Left lung (tissue), 14 donors: ENCODE measurements at places on chromosomes 11 and 22. TPM values are rescaled to one million over a fixed set of nuclear protein-coding genes. Genes with fewer than 3 reads are reported as not detected.

DNA sequence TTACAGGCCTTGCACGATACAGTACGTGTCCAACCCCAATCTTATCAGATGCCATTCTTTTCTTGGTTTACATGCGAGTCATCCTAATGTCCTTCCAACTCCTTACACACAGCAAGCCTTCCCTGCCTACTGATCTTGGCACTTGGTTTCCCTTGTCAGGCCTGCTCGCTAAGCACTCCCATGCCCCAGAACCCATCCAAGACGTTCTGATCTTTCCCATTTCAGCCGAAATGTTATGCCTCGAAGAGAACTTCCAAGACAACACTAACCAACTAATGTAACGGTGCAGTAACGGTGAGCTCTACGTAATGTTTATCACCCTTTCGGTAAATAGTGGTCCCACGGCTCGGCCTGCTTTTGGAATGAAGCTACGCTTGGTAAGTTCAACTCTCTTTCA lies 521 bp downstream of the PES1 start:
- no peak for DNase-seq

The SMC1B gene
- total RNA-seq: 0.10 TPM

DNA sequence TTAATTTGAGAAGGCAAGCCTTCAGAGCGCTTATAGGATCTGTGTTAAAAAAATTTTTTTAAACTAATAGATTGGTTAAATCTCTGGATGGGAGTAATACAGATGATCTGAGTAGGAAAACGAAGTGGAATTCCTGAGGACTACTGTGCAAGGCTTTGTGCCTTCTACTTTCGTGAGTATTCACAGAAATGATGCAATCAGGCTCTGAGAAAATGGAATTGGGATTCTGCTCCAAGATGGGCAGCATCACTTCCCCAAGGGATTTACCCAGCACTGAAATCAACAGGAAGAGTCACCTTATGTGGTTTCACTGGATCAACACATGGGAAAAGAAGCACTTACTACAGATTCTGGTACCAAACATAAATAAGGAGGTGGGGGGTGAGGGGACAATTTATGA lies 12.5 kb downstream of the KMT5B start:
- DNase-seq: no peak

DNA sequence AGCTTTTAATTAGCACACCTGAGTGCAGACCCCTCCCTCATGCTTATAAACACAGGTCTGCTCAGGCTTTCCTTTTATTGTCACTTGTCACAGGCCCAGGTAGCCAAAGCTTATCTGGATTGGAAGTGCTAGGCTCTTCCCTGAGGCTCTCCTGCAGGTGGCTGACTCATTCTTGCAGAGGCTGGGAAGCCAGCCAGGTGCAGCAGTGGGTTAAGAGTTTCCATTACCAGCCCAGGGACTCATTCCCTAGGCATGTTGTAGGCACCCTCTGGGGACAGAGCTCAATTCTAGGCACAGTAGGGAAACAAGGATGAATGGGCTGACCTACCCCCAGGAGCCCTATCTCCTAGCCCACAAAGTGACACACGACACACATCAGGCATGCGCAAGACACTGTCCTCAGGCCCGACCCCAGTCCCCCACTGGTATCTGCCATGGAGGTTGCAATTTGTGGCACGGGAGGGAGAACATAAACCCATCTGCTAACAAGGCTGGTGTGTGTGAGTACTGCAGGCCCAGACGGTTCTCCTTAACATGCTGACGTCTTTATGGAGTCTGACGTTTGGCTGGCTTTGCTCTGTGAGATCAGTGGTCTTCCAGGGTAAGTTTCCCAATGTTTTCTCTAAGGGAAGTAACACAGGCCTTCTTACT lies 94.2 kb downstream of the ABTB2 start:
- no peak for DNase-seq

DNA sequence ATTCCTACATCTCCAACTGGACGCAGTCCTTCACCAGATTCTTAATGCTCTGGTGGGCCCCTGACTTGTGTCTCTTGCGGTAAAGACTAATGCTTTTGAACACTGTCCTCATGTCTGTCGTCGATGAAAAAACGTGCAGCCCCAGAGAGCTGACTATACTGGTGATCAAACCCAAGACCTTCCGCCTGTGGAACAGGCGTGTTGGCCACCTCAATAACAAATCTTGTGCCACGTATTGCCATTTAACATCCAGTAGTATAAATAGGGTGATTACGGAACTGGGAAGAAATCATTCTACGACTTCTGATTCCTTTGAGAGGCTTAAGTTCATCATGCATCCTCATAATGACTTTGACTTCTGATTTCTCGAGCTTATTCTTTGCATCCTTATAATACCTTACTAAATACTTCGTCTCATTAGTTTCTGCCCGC lies 45.6 kb downstream of the OR4D9 start:
- DNase-seq: no peak

The SHANK2 gene
- total RNA-seq: 33.2 TPM

The MFRP gene
- total RNA-seq: not detected

DNA sequence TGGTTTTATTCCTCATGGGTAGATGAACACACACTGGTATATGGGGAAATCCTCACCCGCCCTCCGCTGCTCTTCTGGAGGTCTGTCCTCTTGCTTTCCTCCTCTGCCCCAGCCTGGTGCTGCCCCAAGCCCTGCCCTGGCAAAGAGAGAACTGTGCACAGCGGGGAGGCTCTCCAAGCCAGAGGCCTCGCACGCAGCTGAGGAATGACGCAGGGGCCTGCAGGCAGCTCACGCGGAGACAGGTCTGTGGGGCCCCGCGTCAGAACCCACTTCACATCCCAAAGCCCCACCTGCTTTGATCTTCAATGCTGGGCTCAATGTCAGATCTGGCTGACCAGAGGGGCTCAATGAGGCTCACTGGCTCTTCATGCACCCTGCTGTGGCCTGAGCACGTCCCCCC lies 10.0 kb downstream of the GATD1 start:
- DNase-seq: no peak

The PYGM gene
- total RNA-seq: 1.3 TPM

DNA sequence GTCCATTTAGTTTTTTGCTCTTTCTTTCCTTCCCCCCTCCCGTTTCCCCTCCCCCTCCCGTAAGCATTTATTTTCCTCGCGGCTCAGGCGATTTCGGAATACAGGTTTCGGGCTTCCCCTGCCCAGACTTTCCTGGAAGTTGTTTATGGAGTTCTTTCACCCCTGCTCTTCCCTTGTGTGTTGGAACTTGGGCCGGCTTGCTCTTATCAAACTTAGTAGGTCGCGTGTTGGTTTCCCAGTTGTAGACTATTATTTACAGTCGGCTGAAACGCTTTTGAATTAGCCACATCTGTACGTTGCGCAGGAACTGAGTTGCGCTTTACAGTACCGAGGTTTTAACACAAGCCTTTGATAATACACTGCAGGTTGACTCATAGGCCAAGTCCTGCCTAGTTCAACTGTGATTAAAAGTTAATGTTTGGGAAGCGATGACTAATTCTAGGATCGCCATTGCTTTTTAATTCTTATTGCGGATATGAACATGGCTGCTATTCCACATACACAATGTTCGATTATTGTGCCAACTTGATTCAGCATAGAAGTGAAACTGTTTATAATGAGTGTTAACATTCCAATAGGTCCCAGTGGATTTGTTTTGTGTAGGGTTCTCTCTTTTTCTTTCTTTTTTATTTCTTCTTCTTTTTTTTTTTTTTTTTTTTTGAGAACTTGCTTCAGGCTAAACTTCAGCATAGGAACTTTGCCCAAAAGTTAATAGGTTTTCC lies 1.7 kb downstream of the YAP1 start:
- peak; percentile 37 for DNase-seq

- no peak for DNase-seq
Observed at GRCh38 chr11:115924744-115925567, 420.7 kb upstream of the CADM1 start.

DNA sequence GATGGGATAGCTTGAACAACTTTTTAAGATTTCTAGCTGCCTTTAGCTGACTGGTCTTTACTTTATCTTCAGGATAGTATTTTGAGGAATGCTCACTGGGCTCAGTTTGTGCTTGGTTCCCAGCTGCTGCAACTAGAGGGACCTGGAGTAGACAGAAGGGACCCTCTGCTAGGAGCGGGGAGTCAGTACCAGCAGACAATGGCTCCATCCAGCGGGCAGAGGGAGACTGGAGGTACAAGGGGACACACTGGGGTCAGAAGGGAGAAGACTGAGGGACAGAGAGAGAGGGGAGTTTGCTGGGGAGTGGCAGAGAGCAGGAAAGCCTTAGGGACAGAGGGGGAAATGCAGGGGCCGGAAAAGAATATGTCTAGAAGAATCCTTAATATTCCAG lies 22.0 kb upstream of the ACER3 start:
- DNase-seq: no peak

GRCh38 chr11:20739107-20739506 lies 69.7 kb downstream of the NELL1 start:
- no peak for DNase-seq
